Effector memory CD8-positive, alpha-beta T cell (primary cell): ENCODE measurements at places on chromosomes 3 and 15.

DNA sequence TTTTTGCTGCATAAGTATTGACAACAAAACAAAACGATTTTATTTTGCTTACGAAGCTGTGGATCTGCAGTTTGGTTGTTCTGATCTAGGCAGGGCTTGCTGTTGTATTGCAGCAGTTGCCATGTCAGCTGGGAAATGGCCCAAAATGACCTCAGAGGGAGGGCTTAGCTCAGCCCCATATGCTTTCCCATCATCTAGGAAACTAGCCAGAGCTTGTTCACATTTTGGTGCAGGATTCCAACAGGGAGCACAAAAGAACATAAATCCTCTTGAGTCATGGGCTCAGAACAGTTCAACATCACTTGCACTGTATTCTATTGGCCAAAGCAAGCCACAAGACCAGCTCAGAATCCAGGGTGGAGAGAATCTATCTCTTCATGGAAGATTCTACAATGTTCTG lies 42.2 kb upstream of the ROBO2 start:
- DNase-seq: no peak

GRCh38 chr3:134315286-134316106 lies 58.8 kb downstream of the AMOTL2 start:
- no peak for DNase-seq

DNA sequence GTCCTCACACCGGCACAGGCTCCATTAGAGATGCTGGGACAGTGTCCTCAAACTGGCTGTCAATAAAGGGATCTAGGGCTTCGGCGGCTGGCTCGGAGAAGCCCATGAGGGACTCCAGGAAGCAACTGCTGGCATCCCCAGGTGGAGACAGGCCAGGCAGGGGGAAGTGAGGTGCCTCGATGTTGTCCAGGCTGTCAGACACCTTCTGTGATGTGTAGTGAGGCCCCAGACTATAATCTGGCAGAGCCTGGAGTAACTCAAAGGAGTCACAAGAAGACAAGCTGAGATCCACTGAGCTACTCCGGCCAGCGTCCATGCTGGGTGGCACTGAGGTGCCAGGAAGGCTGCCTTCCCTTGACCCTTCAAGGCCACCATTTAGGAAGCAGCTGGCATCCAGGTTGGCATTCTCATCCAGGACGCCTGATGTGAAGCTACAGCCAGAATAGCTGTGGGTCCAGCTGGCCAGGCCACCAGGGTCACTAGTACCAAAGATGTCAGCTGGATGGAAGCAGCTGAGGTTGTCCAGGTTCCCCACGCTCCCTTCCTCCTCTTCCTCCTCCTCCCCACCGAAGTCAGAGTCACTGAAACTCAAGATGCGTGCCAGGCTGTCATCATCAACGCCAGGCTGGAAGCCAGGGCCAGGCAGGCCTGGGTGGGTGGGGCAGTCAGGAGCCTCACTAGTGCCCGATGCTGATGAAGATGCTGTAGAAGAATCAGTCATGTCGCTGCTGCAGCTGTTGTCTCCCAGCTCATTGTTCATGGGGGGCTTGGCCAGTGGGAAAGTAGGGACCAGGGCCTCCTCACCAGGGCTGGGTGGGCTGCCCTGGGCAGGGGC lies 10.1 kb downstream of the CSRNP1 start:
- DNase-seq: no peak

DNA sequence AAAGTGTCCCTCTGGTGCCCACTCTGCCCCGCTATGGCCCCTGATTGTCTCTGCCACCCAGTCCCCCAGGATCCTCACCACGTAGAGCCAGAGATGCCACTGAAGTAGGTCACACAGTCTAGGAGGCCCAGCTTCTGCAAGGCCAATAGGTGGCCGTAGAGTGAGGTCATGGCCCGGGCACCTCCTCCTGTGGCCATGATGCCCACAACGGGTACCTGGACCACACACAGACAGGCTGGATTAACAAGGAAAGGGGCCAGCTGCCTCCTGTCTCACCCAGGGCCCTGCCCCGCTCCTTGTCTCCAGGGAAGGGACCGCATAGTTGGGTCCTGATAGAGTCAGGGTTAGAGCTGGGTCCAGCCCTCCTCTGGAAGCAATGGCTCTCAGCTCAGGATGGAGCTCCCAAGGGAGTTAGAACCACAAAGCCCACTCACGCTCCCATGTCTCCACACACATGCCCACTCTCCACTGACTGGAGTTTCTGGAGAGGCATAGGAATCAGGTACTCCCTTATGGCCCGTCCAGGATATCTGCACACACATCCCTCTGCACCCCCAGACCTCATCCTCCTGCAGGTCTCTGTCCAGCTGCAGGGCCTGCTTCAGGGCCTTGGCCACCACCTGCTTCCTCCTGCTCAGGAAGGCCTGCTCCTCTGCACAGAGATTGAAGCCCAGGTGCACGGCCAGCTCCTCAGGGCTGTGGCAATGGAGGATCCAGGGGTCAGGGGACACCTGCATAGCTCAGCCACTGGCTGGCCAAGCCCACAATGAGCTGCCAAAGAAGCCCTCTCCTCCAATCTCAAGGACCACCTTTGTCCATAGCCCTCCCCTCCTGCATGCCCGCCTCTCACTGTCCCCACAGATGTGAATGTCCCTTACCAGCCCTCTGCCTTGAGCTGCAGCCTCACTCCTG lies 13.2 kb downstream of the PLA2G4D start:
- DNase-seq: no peak

GRCh38 chr15:94480289-94480834 lies 249.0 kb downstream of the MCTP2 start:
- no peak for DNase-seq
